DND-41 (cell line): ENCODE measurements at places on chromosomes 3 and 15.

DNA sequence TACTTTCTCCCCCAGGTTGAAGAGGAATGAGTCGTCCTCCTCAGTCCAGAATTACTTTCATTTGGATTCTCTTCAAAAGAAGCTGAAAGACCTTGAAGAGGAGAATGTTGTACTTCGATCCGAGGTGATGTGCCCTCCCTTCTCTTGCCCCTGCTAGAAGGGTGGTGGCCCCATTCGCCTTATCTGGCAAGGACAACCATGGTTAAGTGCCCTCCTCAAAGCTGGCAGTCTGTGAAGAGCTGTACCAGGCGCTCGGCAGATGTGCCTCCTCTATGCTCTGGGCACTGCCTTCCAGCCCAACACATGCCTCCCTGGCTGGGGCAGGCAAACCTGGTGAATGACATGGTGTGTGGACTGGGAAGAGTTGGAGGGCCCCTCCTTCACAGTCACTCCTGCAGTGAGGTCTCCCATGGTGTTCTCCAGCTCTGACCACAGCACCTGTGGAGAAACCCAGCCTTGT, 77.0 kb downstream of the CCK start:
- DNase-seq: no peak

GRCh38 chr3:138032567-138032966, 22.6 kb downstream of the CLDN18 start:
- no peak for DNase-seq

DNA sequence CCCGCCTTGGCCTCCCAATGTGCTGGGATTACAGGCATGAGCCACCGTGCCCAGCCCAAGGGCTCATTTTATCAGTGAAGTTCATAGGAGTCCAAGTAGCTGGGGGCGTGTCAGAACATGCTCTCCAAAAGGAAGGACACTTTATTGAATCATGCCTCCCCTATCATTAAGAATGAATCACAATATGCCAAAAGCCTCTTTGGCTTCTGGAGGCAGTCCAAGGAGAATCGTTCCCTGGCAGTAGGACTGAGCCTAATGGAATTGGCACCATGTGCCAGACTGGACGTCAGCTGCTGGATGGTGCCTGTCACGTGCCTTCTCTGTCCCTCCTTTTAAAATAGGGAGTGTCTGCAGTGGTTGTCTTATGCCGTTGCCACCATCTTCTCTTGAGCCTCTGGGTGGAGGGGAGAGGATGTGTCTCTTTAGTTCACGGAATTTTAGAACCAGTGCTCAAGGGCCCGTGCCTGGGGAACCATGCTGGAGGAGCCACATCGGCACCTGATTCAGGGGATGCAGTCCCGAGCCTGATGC, 234.7 kb upstream of the LYSMD4 start:
- DNase-seq: no peak

DNA sequence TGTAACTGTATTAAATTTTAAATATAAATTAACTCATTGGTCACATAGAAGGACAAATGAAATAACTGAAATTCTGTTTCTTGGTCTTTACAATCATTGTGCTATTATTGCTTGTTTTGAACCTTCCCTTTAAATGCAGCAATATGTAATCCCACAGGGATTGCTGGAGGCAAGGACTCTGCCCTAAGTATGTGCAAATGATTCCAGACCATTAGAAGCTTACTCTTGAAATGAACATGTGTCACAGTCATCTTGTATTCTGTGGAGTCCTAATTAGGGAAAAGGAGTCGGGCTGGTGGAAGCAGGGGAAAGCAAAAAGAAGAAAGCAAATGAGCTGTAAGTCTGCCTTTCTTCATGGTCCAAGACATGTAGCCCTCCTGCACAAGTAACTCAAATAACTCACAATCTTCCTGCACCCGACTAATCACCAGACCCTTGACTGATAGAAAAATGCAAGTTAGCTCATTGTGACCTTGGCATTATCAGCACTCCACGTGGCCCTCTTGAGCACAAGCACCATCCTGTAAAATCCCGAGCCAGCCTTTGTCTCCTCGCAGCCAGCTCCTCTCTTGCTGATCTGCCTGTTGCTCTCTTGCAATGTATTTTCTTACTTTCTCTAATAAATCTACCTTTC, 2.3 kb upstream of the TMPRSS7 start:
- DNase-seq: no peak

GRCh38 chr3:77169823-77170222, 129.9 kb downstream of the ROBO2 start:
- DNase-seq: no peak

DNA sequence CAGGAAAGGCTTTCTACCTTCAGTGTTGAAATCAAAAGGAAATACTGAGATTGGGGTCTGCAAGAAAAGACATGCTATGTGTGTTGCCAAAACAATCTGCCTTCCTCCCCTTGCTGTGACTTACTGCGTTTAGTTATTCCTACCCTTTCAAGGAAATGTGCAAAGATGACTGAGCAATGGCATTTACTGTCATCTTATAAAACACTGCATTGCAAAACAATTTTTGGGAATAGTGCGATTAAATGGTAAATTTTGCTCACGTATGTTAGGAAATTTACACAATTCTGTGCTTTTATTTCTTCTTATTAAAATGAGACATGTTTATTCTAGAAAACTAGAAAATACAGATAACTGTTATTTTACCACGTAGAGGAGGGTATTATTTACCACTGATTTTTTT, 45.8 kb downstream of the PDE8A start:
- DNase-seq: no peak

DNA sequence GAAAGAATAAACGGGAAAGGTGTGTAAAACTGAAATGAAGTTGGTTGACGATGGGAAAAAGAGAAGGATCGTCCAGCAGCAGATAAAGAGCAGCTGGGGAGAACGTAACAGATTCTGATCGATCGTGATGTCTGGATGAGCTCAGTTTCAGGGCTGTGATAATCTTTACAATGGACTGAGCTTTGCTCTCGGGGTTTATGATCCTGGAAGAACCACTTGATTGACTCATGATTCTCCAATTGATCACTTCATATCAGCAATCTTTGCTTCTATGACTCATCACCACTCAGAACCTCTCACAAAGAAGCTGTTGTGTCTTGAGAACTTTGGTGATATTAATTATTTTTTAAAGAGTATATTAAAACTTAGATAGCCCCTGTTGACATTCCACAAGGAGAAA, 690.7 kb downstream of the TUSC7 start:
- no peak for DNase-seq

GRCh38 chr3:107392549-107393165, 15.4 kb downstream of the CCDC54 start:
- DNase-seq: no peak

DNA sequence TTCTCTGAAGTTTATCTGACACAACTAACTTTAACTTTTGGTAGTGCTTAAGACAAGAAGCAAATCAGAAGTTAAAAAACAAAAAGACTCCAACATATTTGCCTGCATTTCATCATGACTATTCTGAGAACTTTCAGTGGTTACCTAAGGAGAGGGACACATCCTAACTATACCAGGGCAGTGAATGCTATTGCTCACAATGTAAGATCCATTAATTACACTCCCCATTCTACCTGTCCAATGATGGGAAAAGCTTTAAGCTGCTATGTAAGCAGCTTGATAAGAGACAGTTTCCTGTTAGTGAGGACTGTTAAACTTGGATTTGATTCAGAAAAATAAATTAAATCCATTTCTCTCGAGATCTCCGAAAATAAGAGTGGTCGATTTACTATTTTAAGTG, 37.5 kb downstream of the SERPINI1 start:
- no peak for DNase-seq

GRCh38 chr3:82596805-82597204, 835.4 kb upstream of the GBE1 start:
- DNase-seq: no peak

DNA sequence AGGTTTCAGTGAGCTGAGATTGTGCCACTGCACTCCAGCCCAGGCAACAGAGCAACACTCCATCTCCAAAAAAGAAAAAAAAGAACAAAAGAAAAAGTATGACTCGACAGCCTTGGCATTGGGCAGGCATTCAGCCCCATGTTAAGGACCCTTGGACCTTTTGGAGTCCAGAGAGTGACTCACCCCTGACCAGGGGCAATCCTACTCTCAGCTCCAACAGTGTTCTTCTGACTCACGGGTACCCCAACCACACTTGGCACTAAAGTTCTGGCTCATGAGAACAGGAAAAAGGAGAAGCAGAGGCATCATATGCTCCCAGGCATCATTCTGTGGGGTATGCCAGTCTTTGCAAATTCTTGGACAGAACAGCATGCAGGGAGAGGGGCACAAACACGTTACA, 252.4 kb upstream of the HES1 start:
- no peak for DNase-seq

GRCh38 chr15:25905140-25905539, 42.0 kb upstream of the ATP10A start:
- DNase-seq: no peak

GRCh38 chr3:55242921-55243320, 244.2 kb downstream of the WNT5A start:
- DNase-seq: no peak

- no peak for DNase-seq
Measured at GRCh38 chr3:184011230-184011876, 6.3 kb downstream of the ABCC5 start.

DNA sequence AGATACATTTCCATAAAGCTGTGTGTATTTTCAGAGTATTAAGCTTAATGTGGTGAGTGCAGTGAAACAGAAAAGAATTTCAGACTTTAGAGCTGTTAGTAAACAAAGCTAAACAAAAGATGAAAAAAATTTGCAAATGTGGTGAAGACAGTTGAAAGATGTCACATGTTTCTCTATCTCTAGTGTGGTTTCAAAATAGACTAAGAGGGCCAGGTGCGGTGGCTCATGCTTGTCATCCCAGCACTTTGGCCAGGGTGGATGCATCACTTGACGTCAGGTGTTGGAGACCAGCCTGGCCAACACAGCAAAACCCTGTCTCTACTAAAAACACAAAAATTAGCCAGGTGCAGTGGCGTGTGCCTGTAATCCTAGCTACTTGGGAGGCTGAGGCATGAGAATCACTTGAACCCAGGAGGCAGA, 466.0 kb upstream of the NR2F2 start:
- peak; percentile 74 for DNase-seq

GRCh38 chr3:47250309-47251060, 32.1 kb downstream of the KIF9 start:
- DNase-seq: no peak

DNA sequence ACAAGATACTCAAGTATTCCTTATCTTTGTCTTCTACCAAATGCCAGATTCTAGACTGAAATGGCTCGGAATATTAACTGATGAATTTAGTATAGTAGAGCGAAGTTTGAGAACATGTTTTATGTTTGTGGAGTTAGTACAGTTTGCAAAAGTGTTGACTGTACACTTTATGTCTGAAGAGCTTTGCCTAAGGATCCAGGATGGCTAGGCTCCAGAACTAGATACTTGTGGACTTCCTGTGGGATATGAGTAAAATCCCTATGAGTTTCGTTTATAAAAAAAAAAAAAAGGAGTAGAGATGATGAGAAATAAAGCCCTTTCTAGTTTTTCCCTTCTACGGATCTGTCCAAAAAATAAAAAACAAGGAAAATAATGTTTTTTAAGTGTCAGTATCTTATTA, 96.7 kb downstream of the TP63 start:
- DNase-seq: no peak

DNA sequence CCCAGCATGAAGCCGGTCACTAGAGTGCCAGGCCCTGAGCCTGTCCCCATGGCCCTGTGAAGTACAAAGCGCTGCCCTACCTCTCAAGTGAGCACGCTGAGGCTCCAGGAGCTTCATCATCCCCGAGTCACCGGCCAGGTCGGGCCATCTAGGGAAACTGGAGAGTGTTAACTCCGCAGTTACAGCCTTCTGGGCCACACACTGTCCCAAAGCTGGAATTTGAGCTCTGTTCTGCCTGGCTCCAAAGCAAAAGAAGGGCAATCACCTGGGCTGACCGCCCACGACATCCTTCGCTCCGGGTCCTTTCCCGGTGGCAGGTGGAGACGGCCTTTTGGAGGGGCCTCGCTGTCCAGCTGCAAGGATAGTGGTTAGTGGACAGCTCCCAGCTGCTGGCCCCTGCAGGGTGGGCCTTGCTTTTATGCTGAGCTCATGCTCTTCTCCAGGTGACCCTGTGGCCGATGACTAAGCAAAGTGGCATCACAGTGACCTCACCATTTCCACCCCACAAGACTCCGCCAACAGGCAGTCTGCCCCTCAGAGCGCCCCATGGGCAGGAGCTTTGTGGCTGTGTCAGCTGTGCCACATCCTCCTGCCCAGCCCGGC, 3.5 kb upstream of the MUC4 start:
- no peak for DNase-seq

- DNase-seq: no peak
Measured at GRCh38 chr3:64398476-64398875, 173.2 kb upstream of the PRICKLE2 start.

- no peak for DNase-seq
Measured at GRCh38 chr3:137360531-137361201, 402.9 kb downstream of the IL20RB start.

GRCh38 chr3:76920511-76920910, 119.4 kb upstream of the ROBO2 start:
- DNase-seq: no peak
